Stimulated activated naive CD8-positive, alpha-beta T cell treated with anti-CD3 and anti-CD28 coated beads, Interleukin-15, Interleukin-2, amounts not matched to agents 100 U/mL and 50 U/mL, for 24 hours (primary cell): ENCODE measurements at places on chromosomes 2 and 18.

DNA sequence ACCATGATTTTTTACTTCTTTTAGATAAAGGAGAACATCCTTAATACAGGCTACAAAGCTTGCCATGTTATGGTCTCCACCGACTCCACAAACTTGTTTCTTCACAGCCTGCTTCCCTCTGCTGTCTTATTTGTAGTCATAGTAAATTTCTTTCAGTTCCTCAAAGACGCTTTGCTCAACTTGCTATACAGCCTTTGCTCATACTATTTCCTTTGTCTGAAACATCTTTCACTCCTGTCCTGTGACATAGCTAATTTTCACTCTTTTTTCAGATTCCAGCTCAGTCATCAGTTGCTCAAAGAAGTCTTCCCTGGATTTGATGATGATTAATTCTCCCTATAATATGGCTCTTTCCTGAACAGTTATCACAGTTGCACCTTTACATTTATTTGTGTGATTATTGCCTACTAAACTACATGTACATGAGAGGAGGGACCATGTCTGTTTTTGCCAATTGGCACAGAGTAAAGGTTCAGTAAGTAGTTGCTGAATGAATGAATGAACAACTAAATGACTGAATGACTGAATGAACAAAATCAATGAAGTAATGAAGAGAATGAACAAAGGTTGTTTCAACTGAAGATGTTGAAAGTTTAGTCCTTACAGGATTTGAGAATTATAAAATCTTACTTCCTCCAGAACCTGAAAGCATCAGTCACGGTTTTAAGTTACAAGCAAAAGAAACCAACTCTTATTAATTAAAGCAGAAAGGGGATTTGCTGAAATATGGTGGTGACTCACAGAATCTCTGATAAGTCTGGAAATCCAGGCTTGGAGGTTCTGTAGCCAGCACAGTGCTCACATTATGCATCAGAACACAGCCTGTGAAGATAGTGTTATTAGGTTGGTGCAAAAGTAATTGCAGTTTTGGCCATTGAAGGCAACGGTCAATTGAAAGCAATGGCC lies 186.4 kb upstream of the FAM98A start:
- no peak for DNase-seq

- peak; percentile 78 for DNase-seq
Measured at GRCh38 chr2:64609227-64609941, 44.3 kb downstream of the SERTAD2 start.

DNA sequence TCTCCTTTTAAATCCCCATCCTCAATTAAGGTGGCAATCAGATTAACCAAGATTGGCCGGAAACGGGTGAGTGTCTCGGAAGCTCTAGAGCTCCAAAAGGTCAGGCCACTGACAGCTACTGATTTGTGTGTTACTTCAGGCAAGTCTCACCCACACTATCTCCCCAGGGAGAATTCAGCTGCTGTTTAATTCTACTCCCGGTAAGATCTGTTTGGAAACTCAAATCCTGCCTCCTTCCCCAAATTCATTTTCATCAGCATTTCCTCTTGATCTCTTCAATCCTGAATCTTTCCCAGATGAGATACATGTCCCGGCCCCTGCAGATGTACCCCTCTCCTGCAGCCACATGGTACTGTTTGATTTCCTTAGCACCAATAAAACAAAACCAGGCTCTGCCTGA lies 34.9 kb downstream of the EFR3B start:
- DNase-seq = no peak

DNA sequence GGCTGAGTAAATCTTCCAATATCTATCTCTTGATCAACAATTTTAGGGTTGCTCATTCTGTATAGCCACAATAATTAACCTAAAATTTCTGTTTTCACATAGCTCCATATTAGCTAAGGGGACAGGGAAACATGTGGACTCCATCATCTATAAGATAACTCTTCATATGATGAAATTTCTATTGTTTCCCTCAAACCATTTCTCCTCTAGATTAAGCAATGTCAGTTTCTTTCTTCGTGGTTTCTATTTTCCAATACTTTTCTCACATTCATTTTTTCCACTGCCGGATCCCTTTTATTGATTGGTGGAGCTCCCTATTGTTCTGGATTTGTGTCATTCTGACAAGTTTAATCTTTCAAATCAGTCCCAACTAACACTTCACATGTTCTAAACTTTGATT lies 1221.3 kb upstream of the ZEB2 start:
- no peak for DNase-seq

GRCh38 chr2:181311837-181312236 lies 145.3 kb upstream of the ITGA4 start:
- DNase-seq = peak; percentile 34

DNA sequence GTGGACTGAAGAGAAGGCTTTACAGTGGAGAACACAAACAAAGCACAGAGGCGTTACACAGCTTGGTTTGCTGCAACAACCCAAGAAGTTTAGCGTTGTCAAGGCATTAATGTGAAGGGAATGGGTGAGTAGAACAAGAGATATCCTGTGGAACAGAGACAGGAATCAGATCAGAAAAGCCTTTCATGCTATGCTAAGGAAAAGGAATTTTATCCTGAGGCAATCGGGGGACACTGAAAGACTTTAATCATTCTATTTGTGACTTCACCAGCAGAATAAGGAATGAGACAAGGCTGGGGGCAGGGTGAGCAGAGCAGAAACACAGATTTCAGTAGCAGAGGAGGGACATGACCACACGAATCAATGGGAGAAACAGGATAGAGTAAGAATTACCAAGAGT lies 600.7 kb downstream of the IRS1 start:
- DNase-seq = no peak

DNA sequence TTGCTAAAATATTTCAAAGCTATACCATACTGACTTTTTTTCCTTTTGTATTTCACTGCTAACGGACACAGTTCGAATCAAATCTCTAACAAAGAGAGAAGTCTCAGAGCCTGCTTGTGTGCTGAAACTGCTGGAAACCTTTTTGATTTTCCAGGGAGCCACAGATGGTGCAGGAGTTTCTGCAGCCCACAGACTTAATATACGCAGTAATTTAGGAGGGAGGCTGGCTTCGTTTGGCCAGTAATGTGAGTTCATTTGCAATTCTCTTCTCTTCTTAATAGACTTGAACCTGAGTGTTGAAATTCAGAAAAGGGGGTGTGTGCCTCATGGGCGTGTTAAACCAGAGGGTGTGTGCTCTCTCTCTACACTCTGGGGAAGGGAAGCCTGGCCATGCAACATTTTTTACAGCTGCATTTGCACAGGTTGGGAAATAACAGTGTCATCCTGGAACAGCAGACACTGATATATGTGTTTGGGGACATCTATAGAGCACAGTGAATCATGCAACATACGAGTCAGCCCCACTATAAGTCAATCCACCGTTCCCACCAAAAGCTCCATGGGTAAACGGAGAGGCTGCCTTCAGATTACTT lies 333.0 kb downstream of the CLIP4 start:
- no peak for DNase-seq

DNA sequence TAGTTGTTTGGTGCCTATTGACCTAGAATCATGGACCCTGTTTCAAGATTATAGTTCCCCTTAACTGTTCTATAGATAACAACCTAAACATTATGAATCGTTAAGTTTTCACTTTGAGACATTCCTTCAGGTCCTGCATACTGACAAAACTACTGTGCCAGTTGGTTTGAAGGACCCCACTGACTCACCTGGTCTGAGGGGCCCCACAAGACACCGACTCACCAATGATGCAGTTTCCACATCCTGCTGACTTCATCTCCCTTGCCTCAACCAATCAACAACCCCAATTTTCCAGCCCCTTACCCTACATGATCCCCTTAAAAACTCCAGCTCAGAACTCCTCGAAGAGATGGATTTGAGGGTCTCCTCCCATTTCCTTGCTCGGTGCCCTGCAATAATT lies 89.6 kb upstream of the CCDC141 start:
- peak; percentile 8 for DNase-seq

DNA sequence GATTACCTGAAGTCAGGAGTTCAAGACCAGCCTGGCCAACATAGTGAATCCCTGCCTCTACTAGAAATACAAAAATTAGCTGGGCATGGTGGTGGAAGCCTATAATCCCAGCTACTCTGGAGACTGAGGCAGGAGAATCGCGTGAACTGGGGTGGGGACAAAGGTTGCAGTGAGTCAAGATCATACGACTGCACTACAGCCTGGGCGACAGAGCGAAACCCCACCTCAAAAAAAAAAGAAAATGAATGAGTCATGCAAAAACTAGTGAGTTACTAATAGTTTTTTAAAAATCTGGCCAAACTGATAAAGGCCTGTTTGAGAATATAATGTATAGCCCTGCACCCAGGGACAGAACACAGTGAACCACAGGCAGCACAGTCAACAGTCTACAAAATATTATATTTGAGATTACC lies 17.5 kb downstream of the AFG3L2 start:
- no peak for DNase-seq

GRCh38 chr2:53129851-53130250 lies 637.8 kb upstream of the CHAC2 start:
- DNase-seq = no peak

GRCh38 chr18:73563901-73564472 lies 583.6 kb downstream of the FBXO15 start:
- DNase-seq = no peak

- peak; percentile 87 for DNase-seq
Measured at GRCh38 chr2:68362069-68362468, 3.0 kb upstream of the PLEK start.

DNA sequence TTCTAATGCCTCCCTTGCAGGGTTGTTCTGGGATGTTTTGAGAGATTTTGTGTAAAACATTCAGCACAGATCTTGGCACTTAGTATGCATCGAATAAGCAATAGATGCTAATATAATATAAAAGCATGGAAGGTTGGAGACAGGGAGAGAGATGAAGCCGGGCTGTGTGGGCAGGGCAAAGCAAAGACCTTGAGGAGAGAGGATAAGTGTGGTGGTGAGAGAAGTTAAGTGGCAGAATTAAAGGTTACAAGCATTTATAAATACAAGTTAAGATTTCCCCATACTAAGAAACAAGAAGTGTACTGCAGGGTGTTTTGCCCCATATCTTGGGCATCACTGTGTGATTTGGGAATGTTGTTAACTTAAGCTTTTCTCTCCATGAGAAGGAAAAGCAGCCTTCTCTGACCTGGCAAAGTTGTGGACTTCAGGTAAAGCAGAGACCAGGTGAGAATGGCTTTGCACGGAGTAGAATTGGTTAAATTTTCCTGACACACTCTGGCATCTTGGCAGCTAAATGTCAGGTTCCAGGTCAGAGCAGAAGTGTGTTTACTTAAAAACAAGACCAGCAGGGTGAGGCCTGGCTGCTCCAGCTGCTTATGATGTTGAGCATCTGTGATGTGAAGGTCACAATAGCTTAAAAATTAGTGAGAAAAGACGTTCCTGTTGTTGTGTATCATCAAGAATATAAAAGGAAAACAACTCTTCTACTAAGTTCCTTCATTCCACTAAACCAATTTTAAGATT lies 288.5 kb upstream of the HNMT start:
- no peak for DNase-seq

DNA sequence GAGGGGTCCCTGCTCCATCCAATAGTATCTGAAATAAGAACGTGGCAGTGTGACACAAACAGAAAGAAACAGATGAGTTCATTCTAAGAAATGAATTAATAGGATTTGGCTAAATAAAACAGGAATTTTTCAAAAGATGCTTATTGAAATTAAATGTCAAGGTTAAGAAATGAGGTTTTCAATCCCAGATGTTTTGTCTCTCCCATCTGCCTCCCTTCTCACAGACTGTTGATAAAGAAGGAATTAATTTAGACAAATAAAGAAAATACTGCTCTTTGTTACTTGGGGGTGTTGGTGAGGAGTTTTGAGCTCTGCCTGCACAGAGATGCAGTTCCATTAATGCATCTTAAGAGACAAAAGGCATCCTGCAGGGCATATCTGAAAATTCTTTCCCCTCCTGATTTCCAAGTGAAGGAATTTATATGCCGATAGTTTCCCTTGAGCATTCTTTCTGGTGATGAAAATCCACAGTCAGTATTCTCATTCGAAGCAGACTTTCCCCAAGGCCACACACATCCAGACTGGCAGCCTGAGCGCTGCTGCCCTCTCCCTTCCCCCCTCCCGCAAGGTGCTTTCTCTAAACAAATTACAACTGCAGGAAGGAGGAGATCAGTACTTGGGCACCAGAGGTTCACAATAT lies 385.4 kb upstream of the RND3 start:
- DNase-seq = no peak

DNA sequence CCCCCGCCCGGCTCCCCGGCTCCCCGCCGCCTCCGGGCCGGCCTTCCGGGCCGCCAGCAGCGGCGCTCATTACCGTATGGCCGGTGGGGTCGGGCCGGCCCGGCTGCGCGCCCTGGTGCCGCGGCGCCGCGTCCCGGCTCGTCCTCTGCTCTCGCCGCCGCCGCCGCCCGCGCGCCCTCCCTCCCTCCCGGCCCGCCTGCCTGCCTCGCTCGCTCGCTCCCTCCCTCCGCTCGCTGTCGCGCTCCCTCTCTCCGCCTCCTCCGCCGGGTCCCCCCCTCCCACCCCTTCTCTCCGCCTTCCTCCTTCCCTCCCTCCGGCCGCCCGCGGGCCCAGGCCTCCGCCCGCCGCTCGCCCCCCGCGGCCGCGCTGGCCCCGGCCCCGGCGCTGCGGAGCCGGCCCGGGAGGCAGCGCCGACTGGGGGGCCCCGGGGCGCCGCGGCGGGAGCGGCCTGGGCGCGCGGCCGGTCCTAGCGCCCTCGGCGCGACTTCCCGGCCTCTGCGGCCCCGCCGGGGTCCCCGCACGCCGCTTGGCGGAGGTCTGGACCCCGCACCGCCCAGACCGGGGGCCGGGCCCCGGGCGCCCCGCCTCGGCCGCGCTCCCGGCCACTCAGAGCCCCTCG lies at the start of gene DNMT3A:
TSS of gene DNMT3A (minus strand) at position 173 of the 619 bp plus-strand sequence. CDS start 27,941 bp downstream, outside the sequence.
- peak; percentile 68 for DNase-seq

GRCh38 chr2:173596244-173596643 lies 241.6 kb downstream of the CDCA7 start:
- no peak for DNase-seq

DNA sequence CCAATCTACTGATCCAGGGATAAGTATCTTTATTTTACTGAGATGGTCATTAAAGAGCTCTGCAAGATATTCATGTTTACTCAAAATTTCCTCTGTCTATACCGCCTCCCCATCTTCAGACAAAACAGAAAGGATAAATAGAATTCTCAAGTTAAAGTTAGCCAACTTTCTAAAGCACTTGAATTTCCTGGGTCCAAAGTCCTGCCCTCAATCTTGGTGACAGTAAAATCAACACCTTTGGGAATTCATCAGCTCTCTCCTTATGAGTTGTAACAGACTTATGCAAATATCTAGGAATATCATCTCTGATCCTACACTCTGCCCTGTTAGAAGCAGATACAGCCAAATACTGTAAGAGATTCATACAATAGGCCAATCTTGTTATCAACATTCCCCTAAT lies 122.5 kb upstream of the HAAO start:
- no peak for DNase-seq
